Breast epithelium (tissue), 4 donors: ENCODE measurements at places on chromosomes 2 and 18. TPM values are rescaled to one million over a fixed set of nuclear protein-coding genes. Genes with fewer than 3 reads are reported as not detected.

GRCh38 chr2:168730344-168730743, 72.1 kb upstream of the NOSTRIN start:
- H3K4me3 ChIP-seq: no peak overlapping the region
- no peaks in the 10 kb centered on the region for H3K27me3 ChIP-seq
- H3K27ac ChIP-seq: no peak overlapping the region
- no peaks in the 10 kb centered on the region for H3K36me3 ChIP-seq
- DNase-seq: no peak
- no peaks in the 10 kb centered on the region for H3K4me1 ChIP-seq

DNA sequence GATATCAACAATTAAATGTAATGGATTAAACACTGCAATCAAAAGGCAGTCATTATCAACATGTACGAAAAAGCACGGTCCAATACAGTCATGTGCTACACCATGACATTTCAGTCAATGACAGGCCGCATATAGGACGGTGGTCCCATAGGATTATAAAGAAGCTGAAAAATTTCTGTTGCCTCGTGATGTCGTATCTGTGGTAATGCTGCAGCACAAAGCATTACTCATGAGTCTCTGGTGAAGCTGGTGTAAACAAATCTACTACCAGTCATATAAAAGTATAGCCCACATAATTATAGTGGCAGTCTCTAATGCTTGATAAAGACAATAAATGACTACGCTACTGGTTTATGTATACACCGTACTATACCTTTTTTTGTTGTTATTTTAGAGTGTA, 58.4 kb downstream of the RABL2A start:
- no peak for DNase-seq
- no peak overlapping the region for H3K4me3 ChIP-seq
- no peak overlapping the region for H3K27ac ChIP-seq
- no peaks in the 10 kb centered on the region for H3K27me3 ChIP-seq

DNA sequence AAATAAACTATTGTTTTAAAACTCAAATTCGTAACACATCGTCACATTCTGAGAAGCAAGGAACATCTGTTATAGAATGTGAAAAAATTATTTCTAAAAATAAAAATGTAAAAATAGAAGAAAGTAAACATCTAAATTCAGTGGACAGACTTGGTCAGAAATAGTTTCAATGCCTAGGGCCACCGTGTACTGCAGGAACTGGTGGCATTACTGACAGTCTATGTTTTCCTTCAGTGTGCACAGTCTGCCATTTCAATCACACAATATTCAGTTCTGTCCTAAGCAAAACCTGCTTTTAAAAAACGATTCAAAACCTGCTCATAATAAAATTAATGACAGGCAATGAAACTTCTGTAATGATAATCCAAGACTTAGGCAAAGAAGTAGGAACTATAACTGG, 190.1 kb downstream of the ERBB4 start:
- DNase-seq: no peak
- no peaks in the 10 kb centered on the region for H3K4me1 ChIP-seq
- H3K4me3 ChIP-seq: no peak overlapping the region
- H3K27ac ChIP-seq: no peak overlapping the region
- H3K36me3 ChIP-seq: no peaks in the 10 kb centered on the region
- H3K27me3 ChIP-seq: no peaks in the 10 kb centered on the region

DNA sequence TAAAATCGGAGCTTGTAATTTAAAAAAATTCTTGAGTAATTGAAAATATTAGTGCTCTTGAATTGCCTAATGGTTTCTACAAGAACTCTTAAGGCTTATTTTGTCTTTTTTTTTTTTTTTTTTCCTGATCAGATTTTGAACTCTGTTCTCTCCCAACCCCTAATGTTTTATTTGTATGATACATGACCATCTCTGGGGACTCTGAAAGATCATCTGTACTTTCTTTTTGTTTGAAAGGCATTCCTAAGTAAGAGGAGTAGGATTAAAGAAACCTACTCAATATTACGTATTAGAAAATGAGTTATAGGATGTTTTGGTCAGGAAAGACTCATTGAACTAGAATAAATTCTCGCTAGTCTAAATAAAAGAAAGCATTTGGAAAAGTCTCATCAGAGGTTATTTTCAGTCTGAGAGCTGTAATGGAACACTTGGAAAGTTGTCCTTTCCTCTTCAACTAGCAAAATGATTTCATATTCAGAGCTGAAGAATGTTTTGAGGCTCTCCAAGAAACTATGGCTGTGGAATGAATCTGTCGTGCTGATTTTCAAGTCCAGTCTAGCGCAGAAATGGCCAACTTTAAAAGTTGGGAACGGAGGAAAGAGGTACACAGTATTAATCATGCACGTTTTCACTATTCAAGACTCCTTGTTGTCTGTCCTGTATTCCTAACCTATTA, 182.7 kb downstream of the PRPF40A start:
- no peaks in the 10 kb centered on the region for H3K27me3 ChIP-seq
- H3K36me3 ChIP-seq: no peaks in the 10 kb centered on the region
- H3K27ac ChIP-seq: no peak overlapping the region
- no peak for DNase-seq
- no peak overlapping the region for H3K4me3 ChIP-seq

- no peak for DNase-seq
- no peak overlapping the region for H3K4me3 ChIP-seq
- no peaks in the 10 kb centered on the region for H3K36me3 ChIP-seq
- H3K27ac ChIP-seq: peak overlapping the region; percentile 24
- H3K4me1 ChIP-seq: no peaks in the 10 kb centered on the region
These were observed 40.9 kb downstream of the RBBP8 start for GRCh38 chr18:22974001-22974400.

- no peak overlapping the region for H3K4me3 ChIP-seq
- no peaks in the 10 kb centered on the region for H3K36me3 ChIP-seq
- no peaks in the 10 kb centered on the region for H3K4me1 ChIP-seq
- no peak overlapping the region for H3K27ac ChIP-seq
- no peaks in the 10 kb centered on the region for H3K27me3 ChIP-seq
- DNase-seq: no peak
These were observed 307.5 kb upstream of the HS6ST1 start for GRCh38 chr2:128625963-128626759.

GRCh38 chr2:181300600-181301291, 156.4 kb upstream of the ITGA4 start:
- no peak for DNase-seq
- H3K4me3 ChIP-seq: no peak overlapping the region
- no peaks in the 10 kb centered on the region for H3K27me3 ChIP-seq
- no peaks in the 10 kb centered on the region for H3K4me1 ChIP-seq

DNA sequence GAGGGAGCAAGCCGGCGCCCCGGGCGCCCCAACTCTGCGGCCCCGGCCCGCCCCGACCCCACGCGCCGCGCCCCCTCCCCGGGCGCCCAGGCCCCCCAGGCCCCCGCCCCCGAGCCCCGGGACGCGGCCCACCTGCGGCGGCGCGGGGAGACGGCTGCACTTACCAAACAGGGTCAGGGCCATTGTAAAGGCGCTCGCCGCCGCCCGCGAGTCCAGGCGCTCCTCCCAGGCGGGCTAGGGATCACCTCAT, 526 bp downstream of the CHN1 start:
- H3K27me3 ChIP-seq: no peaks in the 10 kb centered on the region
- no peak for DNase-seq
- H3K36me3 ChIP-seq: no peaks in the 10 kb centered on the region
- H3K27ac ChIP-seq: peak overlapping the region; percentile 87
- H3K4me1 ChIP-seq: no peaks in the 10 kb centered on the region
- peak overlapping the region; percentile 77 for H3K4me3 ChIP-seq

- no peak for DNase-seq
- H3K27me3 ChIP-seq: no peaks in the 10 kb centered on the region
- H3K4me1 ChIP-seq: no peaks in the 10 kb centered on the region
- no peaks in the 10 kb centered on the region for H3K36me3 ChIP-seq
- no peak overlapping the region for H3K27ac ChIP-seq
These were observed 212.7 kb upstream of the FSHR start for GRCh38 chr2:49367003-49367402.

GRCh38 chr2:2229626-2230432, 101.2 kb downstream of the MYT1L start:
- DNase-seq: no peak
- no peaks in the 10 kb centered on the region for H3K27me3 ChIP-seq
- H3K27ac ChIP-seq: no peak overlapping the region
- H3K4me1 ChIP-seq: no peaks in the 10 kb centered on the region
- no peak overlapping the region for H3K4me3 ChIP-seq

DNA sequence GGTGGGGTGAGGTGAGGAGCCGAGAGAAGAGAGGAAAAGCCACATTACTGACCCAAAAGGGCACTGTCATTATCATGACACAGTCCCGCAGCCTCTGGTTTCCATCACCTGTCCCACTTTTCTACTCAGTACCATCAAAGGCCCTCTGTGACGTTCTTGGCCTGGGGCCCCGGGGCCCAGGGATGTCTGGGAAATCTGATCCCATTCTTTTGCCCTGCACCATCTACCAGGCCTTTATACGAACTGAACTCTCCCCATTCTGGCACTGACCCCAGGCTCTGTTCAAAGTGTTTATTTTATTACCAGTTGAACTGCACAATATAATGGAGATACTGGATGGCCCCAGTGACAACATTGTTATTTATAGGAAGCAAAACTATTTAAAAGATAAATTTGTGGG, 89.1 kb downstream of the COL6A3 start:
- no peak overlapping the region for H3K27ac ChIP-seq
- H3K4me3 ChIP-seq: no peak overlapping the region
- DNase-seq: no peak
- no peaks in the 10 kb centered on the region for H3K27me3 ChIP-seq

GRCh38 chr18:35588995-35589394, 7.5 kb downstream of the GALNT1 start:
- no peak overlapping the region for H3K4me3 ChIP-seq
- no peaks in the 10 kb centered on the region for H3K27me3 ChIP-seq
- H3K4me1 ChIP-seq: no peaks in the 10 kb centered on the region
- no peak overlapping the region for H3K27ac ChIP-seq
- no peak for DNase-seq

DNA sequence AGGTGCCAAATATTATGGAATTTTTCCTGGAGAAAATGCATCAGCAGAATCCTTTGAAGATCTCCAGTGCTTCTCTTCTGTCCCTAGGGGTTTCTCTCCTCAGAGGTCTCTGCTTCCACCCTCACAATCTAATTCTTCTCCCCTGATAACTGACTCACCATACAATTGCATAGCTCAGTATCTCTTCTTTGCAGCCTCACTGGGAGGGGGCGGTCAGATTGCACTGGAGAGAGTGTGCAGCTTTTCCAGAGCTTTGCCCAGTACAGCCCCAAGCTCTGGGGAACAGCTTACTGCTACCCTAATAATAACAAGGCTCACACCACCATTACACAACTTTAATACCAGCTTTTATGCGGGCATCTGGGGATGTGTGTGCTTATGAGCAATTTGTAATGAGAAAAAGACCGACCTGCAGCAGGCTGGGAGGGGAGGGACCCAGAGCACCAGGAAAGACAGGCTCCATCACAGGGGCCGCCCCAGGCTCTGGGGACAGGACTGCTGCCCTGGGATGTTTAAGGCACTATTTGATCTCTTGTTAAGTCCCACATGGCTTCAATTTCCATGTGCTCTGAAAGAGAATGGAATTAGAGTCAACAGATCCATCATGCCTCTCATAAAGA, 276.6 kb upstream of the SIX2 start:
- H3K36me3 ChIP-seq: no peaks in the 10 kb centered on the region
- no peaks in the 10 kb centered on the region for H3K27me3 ChIP-seq
- no peaks in the 10 kb centered on the region for H3K4me1 ChIP-seq
- no peak overlapping the region for H3K4me3 ChIP-seq
- DNase-seq: no peak

DNA sequence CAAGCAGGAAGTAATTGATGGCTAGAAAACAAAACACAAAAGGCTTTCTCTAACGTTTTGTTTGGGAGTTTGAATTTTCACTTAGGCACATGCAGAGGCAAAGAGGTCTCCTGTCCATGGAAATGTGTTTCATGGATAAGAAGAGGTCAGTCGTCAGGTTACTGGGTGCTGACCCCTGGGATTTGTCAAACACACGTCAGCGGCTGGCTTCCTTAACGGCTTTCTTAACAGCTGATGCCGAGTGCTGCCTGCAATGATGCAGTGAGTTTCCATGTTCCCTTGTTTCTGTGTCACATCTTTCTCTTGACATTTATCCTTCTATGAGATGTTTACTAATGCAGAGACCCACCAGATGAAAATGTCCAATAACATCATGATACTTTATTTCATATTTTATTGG, 31.7 kb downstream of the GPR39 start:
- H3K27ac ChIP-seq: no peak overlapping the region
- H3K27me3 ChIP-seq: no peaks in the 10 kb centered on the region
- no peak overlapping the region for H3K4me3 ChIP-seq

- peak overlapping the region; percentile 80 for H3K27ac ChIP-seq
- no peak for DNase-seq
These were observed 42.9 kb downstream of the SH3BP4 start for GRCh38 chr2:234994438-234995321.

DNA sequence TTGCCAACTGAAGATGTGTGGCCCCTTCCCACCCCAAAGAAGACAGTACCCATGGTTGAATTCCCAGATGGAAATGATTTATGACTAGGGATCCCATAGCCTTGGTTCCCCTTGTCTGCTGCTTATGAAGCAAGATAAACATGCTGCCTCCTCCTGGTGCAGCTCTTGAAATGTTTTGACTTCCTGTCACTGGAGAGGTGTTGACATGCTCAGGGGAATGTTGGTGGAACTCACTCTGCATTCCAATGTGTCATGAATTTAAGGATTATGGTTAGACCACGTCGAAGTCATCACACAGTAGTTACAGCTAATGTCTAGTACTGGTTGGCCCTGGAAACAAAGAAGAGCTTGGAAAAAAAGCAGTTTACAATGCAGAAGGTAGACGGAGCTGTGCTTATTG, 69.0 kb upstream of the FAM110C start:
- no peak for DNase-seq
- no peak overlapping the region for H3K27ac ChIP-seq
- no peaks in the 10 kb centered on the region for H3K4me1 ChIP-seq
- no peak overlapping the region for H3K4me3 ChIP-seq
- no peaks in the 10 kb centered on the region for H3K27me3 ChIP-seq
- H3K36me3 ChIP-seq: no peaks in the 10 kb centered on the region

GRCh38 chr18:11274144-11274794, 124.9 kb upstream of the PIEZO2 start:
- no peak overlapping the region for H3K27ac ChIP-seq
- H3K4me1 ChIP-seq: no peaks in the 10 kb centered on the region
- no peaks in the 10 kb centered on the region for H3K36me3 ChIP-seq
- no peak overlapping the region for H3K4me3 ChIP-seq
- H3K27me3 ChIP-seq: no peaks in the 10 kb centered on the region

- no peak for DNase-seq
- no peaks in the 10 kb centered on the region for H3K36me3 ChIP-seq
- H3K27me3 ChIP-seq: no peaks in the 10 kb centered on the region
- no peak overlapping the region for H3K4me3 ChIP-seq
- no peak overlapping the region for H3K27ac ChIP-seq
These were observed 3.0 kb upstream of the CEP68 start for GRCh38 chr2:65053199-65053598.

GRCh38 chr2:235287375-235287733, 206.5 kb upstream of the AGAP1 start:
- no peaks in the 10 kb centered on the region for H3K36me3 ChIP-seq
- H3K27me3 ChIP-seq: no peaks in the 10 kb centered on the region
- H3K27ac ChIP-seq: no peak overlapping the region
- no peak for DNase-seq
- H3K4me1 ChIP-seq: no peaks in the 10 kb centered on the region
- no peak overlapping the region for H3K4me3 ChIP-seq

- H3K27me3 ChIP-seq: no peaks in the 10 kb centered on the region
- DNase-seq: no peak
- no peaks in the 10 kb centered on the region for H3K4me1 ChIP-seq
- no peaks in the 10 kb centered on the region for H3K36me3 ChIP-seq
These were observed 170.5 kb downstream of the FTCDNL1 start for GRCh38 chr2:199680482-199680881.

Gene DNER
- 1.3 TPM for total RNA-seq

Gene XIRP2
- not detected for total RNA-seq

Gene ALK
- total RNA-seq: 0.33 TPM

Gene ITPRIPL1
- total RNA-seq: 11.1 TPM

Gene METTL8
- total RNA-seq: 21.4 TPM

Gene HES6
- 4.0 TPM for total RNA-seq

Gene NOSTRIN
- total RNA-seq: 35.0 TPM

Gene AMER3
- total RNA-seq: not detected

Gene C2orf69
- 13.8 TPM for total RNA-seq
